Fibroblast of the aortic adventitia (primary cell): ENCODE measurements at places on chromosomes 13 and 19. TPM values are rescaled to one million over a fixed set of nuclear protein-coding genes. Genes with fewer than 3 reads are reported as not detected.

The MIA gene
- not detected in 2 replicates for total RNA-seq

DNA sequence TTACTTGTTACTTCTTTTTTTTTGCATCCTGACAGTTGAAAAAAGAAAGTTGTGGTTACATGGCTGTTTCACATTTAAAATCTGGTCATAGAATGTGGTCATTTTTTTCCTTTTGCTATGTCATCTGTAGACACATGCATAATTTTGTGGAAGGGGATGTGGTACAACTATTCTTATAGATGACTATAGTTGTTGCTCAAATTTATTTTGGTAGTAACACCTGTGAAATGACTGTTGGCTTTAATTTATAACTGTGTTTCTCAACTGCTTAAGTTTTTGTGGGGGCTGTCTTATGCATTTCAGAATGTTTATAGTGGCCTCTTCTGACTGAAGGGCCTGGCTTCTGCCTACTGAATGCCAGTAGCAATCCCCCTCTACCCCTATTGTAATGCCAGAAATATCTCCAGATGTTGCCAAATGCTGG is 130.5 kb downstream of the PAN3 start:
- DNase-seq: no peak

DNA sequence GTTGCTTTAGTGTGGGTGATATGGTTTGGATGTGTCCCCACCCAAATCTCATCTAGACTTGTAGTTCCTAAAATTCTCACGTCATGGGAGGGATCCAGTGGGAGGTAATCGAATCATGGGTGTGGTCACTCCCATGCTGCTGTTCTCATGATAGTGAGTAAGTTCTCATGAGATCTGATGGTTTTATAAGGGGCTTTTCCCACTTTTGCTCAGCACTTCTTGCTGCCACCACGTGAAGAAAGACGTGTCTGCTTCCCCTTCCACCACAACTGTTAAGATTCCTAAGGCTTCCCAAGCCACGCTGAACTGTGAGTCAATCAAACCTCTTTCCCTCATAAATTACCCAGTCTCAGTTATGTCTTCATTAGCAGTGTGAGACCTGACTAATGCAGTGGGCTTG is 26.0 kb downstream of the OR10H4 start:
- DNase-seq: no peak

DNA sequence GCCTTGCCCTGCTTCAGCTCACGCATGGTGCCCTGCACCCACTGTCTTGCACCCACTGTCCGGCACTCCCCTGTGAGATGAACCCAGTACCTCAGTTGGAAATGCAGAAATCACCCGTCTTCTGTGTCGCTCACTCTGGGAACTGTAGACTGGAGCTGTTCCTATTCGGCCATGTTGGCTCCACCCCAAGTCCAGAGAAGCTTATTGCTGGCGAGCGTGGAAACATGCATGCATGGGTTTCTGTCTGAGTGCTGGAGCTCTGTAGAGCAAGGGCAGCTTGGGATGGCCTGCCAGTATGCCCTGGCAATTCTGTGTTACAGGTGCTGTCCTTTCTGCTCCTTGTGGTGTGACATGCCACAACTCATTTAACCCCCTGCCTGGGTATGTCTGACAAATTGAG is 152.8 kb downstream of the SHISA2 start:
- DNase-seq: no peak

- DNase-seq: no peak
Measured at GRCh38 chr19:56263319-56263718, 9.2 kb upstream of the EDDM13 start.
